ENCODE measurements at places on chromosomes 11 and 22.
A peak's percentile ranks its signal among the peaks of the same experiment; 100 is the strongest.

DNA sequence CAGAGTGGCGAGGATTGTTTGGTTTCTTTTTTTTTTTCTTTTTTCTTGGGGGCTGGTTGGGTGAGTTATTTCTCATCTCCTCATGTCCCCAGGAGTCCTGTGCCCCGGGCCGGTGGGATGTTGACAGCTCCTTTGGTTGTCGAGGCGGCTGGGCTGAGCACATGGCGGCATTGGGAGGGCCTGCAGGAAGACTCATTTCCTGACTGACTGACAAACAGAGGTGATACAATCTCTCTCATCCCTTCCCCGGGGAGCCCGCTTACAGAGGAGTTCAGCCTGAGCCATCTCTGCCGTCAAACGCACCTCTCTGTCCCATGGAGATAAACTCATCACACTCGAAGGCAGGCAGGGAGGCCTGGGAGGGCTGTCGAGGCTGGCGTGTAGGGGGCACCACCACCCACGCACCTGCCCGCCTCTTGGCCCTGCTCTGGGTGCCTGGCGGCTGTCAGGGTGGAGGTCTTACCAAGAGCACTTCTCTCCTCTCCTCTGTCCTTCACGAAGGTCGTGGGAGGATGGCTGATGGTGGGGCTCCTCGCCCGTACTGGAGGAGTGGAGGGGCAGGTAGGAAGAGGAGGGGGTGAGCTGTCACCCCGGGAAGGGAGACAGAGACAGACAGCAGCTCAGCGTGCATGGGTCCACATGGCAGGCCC is 60.0 kb upstream of the NECTIN1 start:
- no peak for DNase-seq

DNA sequence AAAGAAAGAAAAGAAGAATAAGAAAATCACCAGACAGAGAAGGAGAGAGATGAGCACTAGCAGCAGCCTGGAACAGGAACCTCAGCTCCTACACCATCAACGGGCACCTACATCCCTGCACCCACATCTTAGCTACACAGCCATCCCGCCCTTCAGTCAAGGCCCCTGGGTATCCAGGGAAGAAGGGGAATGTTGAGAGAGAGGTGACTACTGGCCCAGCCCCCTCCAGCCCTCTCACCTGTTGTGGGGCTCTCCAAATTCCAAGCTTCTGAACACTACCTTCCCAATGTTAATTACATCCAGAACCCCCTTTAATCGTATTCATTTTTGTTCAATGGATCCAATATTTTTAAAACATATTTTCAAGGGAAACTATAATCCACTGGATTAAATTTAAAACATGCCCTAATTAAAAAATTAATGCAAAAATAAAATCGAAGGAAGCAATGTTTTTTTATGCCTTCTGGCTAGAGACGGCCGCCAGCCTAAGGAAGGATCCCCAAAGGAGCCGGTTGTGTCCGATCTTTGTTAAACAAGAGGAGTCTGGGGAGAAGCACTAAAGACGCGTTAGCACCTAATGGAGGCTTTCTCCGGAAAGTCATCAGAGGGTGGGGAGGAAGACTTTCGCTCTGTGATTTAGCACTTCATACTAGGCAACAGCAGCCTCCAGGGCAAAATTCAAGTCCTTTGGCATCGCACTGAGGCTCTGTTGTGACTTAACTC is 9.5 kb downstream of the TPST2 start:
- no peak for DNase-seq

DNA sequence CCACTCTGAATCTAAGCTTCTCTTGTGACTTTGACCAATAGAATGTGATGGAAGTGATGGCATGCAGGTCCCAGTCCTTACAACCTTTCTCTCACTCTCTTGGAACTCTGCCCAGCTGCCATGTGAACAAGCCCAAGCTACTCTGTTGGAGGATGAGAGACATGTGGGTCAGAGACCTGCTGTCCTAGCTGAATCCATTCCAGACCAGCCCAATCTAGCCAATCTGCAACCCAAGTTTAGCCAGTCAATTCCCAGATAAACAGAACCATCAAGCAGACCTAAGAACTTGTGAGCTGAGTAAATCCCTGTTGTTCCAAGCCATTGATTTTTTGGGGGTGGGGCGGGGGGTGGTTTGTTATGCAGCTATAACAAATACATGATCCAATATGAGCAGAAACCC is 69.2 kb upstream of the GRK3 start:
- no peak for DNase-seq

DNA sequence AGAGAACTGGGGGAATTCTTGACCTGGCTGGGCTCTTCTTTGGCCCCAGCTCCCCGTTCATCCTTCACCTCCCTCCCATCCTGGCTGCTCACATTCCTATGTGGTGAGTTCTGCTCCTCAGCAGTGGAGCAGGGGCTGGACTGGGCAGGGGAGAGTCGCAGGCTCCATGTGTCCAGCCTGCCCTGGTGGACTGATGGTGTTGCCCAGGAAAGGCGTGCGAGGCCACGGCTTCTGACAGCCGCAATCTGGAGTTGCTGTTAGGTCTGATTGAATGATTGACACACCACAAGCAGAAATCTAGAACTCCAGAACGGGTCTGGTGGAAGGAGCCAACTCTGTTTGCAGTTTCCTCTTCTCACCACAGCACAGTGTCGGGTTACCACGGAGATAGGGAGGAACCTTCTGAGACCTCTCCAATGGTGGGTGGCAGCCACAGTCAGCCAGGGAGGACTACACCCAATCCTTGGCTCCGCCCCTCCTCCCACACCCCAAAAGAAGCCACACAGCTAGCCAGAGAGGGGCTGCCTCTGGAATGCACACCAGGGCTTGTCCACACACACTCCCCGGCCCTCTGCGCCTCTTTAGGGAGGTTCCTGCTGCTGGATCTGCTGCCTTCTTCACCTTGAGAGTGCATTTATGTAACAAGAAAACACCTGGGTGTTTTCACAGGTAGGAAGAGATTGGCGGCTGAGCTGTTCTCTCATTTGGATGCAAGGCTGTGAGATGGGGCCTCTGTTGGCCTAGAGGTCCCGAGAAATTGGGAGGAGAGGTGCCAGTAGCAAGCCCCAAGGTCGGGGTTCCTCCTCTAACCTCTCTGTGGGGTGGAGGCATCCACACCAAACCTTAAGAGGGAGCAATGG is 56.4 kb upstream of the CD44 start:
- DNase-seq: peak; percentile 95
